ENCODE measurements at places on chromosomes 4 and X.

GRCh38 chr4:74503580-74503979 lies 58.6 kb downstream of the AREG start:
- no peak for DNase-seq

- DNase-seq = peak; percentile 17
Measured at GRCh38 chr4:159358226-159358625, 255.3 kb downstream of the RAPGEF2 start.

DNA sequence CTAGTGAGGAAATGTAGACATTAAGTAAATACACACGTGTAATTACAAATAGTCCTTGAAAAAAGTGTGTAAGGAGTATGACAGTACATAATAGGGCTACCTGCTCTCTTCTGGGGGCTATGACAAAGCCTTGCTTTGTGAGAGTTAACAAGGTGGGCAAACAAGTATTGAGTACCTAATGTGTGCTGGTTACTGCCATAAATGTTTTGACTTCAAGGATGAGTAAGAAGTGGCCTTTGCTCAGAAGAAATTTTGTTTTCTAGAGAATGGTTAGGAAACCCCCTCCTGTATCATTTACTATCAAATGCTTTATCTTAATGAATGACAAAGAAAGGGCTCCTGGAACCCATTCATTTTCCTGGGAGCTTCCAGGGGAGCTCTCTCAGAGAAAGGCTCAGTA lies 167.0 kb upstream of the CASK start:
- no peak for DNase-seq

GRCh38 chr4:173307778-173308177 lies 26.4 kb downstream of the HMGB2 start:
- DNase-seq = no peak

DNA sequence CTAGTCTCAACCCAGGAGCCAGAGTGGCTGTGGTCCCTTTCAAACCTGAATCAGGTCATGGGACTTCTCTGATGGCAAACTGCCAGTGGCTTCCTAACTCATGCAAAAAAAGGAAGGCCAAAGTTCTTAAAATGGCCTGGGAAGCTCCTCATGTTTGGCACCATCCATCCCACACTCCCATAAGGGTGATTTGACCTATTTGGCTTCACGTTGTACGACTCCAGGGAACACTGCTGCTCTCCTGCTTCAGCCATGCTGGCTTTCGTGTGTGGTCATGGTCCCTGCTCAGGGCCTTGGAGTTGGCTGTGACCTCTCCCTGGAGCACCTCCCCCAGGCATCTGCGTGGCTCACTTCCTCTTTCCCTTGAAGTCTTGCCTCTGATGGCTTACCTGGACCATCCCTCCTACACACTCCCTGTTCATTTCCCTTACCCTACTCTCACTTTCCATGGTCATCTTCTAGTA lies 12.8 kb upstream of the TMSB4X start:
- DNase-seq = no peak

- DNase-seq = peak; percentile 55
Measured at GRCh38 chrX:53284684-53285447, 3.5 kb upstream of the IQSEC2 start.

GRCh38 chrX:154351183-154352011 lies 23.0 kb downstream of the FLNA start:
- DNase-seq = no peak

DNA sequence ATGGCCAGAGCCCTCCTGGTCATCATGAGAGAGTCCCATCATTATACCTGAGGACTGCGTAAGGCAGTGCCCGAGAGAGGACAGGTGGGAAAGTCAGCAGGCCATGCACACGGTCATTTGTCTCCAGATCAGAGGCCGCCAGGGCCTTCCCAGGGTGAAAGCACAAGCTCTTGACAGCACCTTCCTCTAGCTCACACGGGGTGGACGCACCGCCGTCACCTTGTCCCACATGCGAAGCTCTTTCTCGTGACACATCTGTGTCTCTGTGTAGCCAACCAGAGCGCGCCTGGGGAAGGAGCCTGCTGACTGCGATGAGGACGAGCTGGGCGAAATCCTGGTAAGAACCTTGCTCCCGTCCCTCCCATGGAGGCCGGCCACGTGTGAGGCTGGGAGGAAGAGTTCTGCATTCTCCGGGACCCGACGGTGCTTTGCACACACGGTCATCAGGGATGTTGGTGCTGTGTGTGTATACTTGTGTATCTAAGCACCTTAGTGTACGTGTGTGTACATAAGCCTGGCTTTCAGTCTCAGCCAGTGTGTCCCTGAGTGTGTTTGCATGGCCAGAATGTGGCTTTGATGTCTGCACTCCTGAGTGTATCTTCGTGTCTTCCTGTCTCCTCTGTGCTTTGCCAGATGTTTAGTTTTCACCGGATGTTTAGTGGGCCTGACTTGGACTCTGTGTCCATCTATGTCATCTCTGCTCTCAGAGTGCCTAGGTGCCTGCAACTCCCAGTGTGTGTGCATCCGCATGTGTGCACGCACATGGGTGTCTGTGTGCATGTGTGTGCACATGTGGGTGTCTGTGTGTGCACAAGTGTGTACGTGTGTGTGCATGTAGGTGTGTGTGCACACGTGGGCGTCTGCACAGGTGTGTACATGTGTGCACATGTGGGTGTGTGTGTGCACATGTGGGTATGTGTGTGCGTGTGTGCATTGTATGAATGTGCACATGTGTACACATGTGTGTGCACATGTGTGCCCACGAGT lies 15.1 kb downstream of the ATP5ME start:
- no peak for DNase-seq

- no peak for DNase-seq
Measured at GRCh38 chr4:118410138-118410537, 57.3 kb upstream of the PRSS12 start.

- no peak for DNase-seq
Measured at GRCh38 chr4:48337731-48338130, 3.6 kb upstream of the SLAIN2 start.

DNA sequence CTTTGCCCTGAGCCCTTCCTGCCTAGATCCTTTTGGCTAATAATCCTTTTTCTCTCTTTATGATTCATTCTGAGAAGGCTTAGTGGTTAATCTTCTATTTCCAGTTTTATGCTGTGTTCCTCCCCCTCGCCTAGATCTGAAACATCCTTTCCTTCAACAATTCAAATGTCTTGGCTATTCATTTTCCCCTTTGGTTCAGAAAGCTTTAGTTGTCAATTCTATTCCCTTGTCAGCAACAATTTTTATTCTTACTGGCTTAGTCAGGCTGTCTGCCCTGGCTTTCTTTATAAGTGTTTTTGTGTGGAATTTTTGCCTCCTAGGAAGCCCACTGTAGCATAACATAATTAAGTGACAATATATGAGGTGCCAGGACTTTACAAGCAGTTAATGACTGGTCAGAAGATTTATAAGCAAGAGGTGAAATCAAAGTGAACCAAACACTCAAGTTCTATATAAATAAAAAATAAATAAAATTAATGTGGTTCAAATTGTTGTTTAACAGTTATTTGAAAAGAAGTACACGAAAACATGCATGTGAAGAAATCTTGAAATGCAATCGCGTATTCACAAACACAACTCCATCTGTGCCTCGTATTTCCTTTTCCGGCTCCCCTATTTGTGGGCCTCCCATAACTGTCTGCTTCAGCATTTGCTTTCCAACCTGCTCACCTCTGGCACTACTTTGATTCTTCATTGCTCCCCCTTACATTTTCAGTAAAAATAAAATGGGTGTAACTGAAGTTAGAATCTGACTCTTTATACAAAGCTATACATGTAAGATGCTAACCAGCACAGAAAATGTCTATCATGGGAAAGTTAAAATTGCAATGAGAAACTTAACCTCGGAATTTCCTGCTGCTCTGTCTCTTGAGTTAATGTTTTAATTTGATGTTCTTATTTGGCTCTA lies 235.4 kb downstream of the SPRY1 start:
- no peak for DNase-seq

GRCh38 chr4:188282471-188283232 lies 143.4 kb downstream of the TRIML1 start:
- no peak for DNase-seq
